ENCODE measurements at places on chromosomes 5 and 9.

- DNase-seq = no peak
These were observed 165.9 kb downstream of the FSTL4 start for GRCh38 chr5:133446440-133446839.

DNA sequence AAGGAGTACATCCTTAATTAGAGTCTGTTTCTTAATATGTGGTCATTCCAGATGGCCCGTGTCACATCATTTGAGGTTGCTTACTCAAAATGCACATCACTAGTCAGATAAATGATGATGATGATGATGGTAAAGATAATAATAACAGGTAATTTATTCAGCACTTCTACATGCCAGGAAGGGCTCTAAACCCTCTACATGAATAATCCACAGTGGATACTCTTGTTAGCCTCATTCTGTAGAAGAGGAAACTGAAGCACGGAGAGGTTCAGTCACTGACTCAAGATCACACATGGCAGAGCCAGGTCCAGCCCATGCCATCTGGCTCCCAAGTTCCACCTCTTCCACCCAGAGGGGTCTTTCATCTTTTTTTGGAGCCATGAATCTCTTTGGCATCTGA, 11.7 kb downstream of the SH3PXD2B start:
- DNase-seq = no peak

- no peak for DNase-seq
These were observed 22.3 kb upstream of the EGFL7 start for GRCh38 chr9:136640171-136641111.

GRCh38 chr5:149731617-149732323, 1.7 kb downstream of the PPARGC1B start:
- peak; percentile 48 for DNase-seq

DNA sequence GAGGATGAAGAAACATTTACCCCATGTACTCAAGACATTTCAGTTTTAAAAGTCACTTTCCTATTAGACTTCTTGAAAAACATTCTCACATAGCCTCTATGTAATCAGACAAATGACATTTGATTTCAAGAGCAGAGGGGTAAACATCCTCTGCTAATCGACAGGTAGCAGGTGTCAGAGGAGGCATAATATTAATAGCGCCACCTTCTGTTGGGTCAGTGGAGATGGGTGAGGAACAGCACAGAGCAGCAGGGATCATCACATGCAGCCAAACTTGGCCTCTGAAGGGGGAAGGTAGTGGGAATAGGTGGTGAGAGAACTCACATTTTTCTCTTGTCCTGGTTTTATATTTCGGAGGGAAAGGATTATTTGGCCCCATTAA, 3.3 kb upstream of the LSM11 start:
- DNase-seq = no peak

GRCh38 chr9:35267710-35268109, 105.9 kb downstream of the UNC13B start:
- no peak for DNase-seq

DNA sequence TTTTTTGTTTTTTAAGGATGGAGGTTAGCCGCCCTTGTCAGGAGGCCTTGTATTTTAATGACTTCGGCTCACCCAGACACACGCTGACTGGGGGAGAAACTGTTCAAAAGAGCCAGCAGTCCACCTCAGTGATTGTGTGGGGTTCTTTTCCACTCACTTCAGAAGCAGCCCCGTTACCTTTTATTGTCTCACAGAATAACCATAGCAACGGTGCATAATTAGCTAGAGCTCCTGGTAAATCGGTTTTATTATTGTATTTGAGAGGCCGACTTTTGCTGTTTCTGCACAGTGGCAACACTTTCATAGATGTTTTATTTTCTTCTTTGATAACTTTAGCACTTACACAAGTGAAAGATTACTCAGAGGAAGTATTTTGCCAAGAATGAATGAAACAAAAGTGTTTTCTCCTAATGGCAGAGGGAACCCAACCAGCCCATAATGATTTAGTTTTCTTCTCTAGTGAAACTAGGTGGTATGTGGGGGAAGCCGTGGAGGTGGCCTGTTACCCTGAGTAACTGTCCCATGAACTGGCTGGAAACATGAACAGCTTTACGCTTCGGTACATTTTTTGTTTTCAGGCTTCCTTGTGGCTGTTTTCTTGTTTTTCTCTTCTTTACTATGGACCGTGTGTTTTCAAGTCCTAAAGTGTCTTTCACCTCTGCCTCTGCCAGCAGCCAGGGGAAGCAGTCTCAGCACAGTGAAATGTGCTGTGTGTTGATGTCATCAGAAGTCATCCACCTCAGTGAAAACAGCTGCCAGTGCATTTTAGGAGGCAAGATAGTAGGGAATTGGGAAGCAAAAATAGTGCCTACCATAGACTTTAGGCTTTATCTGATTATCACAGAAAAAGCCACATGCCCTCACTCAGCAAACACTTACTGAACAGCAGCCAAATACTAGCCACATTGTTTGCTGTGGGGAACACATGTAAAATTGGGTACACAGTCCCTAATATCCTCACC, 414.7 kb downstream of the KDM4C start:
- no peak for DNase-seq

- no peak for DNase-seq
These were observed 426 bp downstream of the FAM114A2 start for GRCh38 chr5:154038261-154038706.

DNA sequence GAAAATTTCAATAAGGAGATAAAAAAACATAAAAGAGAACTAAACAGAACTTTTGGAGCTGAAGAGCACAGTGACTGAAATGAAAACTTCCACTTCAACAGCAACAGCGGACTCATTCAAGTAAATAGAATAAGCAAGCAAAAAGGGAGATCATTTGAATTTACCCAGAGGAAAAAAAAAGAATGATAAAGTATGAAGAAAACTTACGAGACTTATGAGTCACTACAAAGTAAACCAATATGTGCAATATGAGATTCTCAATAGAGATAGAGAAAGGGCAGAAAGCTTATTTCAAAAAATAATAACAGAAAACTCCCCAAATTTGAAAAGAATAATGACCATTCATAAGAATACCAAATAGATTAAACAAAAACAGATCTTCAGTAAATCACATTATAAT, 1605.7 kb upstream of the CDH6 start:
- no peak for DNase-seq

- DNase-seq = no peak
These were observed 791.2 kb downstream of the MAT2B start for GRCh38 chr5:164296603-164297080.

GRCh38 chr5:174426388-174426787, 298.0 kb upstream of the MSX2 start:
- DNase-seq = no peak

GRCh38 chr5:144467792-144468191, 297.1 kb downstream of the KCTD16 start:
- no peak for DNase-seq

DNA sequence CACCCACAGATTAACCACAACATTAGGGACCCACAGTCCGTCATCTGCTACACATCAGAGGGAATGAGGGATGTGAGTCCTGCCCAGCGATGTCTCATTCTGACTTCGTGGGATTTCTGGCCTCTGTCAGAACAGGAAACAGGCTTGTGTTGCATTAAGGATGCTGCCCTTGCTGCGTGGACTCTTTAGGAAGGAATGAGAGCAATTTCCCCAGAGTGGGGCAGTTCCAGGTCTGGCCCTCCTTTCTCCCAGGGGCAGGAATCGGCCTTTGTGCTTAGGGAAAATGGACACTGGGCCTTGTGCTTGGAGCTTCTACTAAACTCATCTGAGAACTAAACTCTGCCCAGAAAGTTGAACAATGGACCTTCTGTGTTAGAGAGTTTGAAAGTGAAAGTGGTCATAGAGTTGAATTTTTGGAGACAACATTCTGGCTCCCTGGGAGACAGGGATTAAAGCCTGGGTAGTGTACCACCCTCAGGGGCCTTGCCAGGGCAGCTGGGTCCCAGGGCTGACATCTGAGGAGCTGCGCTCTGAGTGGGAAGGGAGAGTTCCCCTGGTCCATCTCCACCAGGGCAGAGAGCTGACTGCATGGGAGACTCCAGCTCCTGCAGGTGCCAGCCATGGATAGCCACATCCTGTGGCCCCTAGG, 37.8 kb upstream of the S1PR3 start:
- DNase-seq = no peak

DNA sequence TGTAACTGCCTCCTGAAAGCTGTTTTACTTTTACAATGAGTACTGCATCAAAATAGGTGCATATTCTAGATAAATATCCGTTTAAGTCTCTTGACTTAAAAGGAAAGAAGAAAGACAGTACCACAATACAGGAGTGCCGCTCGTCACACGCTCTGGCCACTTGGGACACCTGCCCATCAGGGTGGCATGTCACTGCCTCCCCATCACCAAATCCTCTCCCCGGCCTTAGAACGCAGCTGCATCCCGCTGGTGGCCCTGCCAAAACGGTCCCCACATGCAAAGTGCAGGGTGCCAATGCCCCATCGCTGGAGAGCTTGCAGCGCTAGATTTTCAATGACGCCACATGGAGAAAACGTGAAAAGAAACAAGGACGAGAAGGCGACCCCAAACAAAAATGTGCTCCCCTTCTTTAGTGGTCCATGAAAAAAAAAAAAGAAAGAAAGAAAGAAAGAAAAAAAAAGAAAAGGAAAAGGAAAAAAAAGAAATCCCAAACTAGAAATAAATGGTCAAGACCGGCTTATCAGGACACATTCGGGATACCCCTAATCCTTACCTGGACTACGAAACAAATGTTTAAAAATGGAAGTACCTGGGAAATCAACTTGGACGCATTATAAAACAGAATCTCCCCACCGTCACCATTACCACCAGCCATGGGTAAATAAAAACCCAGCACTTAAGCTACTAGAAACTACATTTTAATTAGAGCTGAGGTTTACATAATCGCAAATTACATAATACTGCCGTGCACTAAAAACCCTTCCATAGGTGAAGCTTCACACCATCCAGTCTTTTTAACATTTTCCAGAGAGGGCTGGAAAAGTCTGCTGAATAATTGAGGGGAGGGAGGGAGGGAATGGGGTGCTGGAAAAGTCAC, 1.0 kb downstream of the ANKH start:
- no peak for DNase-seq

- DNase-seq = no peak
These were observed 314.0 kb downstream of the PIK3R1 start for GRCh38 chr5:68529581-68529980.

- DNase-seq = no peak
These were observed 329.2 kb downstream of the RAB3C start for GRCh38 chr5:58912116-58912515.

DNA sequence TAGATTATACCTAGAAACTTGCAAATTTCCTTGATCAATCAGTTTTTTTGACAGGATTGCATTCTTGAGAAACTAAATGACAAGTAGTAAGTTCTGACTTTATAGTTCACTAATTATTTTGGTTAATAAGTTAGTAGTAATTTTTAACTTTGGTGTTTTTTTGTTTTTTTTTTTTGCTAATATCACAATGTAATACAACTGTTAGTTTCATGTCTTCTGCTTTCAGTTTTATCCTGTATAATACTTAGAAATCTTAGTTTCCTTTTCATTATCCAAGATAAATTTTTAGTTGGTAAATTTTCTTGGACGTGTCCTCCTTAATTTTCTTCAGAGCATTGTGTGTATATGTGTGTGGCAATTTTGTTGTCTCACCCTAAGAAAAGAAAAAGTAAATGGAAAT, 57.8 kb downstream of the CWC27 start:
- no peak for DNase-seq

DNA sequence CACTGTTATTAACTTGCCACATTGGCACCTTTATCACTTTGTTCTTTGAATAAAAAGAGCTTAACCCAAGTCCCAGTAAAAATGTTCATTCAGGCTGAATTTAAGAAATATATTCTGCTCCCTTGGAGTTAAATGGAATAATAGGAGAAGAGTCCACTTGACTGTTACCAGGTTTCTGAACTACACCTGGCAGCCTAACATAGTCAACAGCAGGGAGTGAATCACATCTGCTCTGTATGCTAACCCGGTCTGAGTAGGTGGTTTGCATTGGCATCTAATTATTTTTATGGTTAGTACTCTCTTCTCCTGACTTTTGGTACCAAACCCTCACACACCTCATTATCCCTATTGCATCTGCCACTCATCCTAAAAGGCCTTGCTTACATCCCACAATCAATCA, 86.7 kb downstream of the STK32A start:
- DNase-seq = no peak

DNA sequence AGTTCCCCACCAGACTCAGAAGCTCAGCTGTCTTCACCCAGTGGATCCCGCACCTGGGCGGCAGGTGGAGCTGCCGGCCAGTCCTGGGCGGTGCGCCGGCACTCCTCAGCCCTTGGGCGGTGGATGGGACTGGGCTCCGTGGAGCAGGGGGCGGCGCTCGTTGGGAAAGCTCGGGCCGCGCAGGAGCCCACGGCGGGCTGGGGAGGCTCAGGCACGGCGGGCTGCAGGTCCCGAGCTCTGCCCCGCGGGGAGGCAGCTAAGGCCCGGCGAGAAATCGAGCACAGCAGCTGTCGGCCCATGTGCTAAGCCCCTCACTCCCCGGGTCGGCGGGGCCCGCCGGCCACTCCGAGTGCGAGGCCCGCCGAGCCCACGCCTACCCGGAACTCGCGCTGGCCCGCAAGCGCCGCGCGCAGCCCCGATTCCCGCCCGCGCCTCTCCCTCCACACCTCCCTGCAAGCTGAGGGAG, 560.0 kb downstream of the BRINP1 start:
- no peak for DNase-seq

DNA sequence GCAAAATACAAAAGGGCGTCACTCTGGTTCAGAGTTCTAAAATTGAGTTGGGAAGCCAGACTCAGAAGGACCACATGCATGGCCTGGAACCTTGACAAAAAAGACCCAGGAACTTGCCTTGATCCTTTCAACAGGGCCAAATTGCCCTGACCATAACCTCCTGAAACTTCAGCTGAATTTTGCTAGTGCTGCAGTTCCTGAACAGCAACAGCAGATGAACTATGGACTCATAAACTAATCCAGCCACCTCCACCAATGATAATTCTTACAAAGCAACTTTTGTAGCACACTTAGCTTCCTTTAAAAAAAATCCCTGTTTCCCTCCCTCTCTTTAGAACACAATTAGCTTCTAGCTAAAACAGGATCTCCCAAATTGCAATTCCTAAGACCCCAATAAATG, 155.9 kb downstream of the MAT2B start:
- DNase-seq = no peak

DNA sequence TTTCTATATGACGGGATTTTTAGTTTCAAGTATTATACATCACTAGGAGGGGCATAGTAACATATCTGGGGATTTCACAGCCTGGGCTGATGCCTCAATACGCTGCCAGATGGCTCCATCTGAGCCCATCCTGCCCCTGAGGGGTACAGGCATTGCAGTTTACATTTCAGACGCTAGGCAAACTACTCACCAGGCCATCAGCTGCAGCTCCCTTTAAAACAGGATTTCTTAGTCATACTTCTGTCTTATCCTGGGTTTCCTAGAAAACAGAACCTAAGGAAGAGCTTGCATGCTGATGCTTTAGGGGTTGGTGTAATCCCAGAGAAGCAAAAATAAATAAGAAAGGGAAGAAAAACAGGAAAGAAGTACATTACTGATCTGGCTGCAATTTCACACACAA, 372.8 kb upstream of the PIK3R1 start:
- DNase-seq = no peak

- no peak for DNase-seq
These were observed 16.3 kb downstream of the SDHA start for GRCh38 chr5:234450-234849.

- no peak for DNase-seq
These were observed 105.2 kb upstream of the RAD23B start for GRCh38 chr9:107177857-107178256.

GRCh38 chr5:98961665-98962344, 33.0 kb upstream of the CHD1 start:
- DNase-seq = no peak

- DNase-seq = no peak
These were observed 337.7 kb downstream of the CDK5RAP2 start for GRCh38 chr9:120242116-120242811.
